ENCODE measurements at places on chromosomes 6 and 20.

DNA sequence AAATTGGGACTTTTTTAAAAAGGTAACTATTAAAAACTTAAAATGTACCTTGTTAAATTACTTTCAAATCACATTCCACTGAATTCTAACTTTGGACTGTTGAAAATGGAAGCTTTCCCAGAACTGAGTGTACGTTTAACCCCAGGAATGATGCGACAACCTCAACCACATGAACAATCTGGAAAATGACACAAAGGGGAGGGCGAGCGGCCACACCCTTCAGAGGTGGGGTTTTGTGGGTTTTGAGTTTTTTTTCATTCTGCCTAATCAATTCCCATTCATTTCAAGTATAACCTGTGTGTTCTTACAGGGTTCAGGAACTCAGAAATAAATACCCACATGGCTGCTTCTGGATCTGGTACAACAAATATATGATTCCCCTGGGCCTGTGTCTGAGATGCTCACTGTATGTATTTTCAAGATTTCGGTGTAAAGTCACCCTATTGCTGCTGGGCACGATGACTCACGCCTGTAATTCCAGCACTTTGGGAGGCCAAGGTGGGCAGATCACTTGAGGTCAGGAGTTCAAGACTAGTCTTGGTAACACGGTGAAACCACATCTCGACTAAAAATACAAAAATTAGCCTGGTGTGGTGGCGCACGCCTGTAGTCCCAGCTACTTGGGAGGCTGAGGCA is 21.6 kb downstream of the CNKSR3 start:
- DNase-seq: no peak

DNA sequence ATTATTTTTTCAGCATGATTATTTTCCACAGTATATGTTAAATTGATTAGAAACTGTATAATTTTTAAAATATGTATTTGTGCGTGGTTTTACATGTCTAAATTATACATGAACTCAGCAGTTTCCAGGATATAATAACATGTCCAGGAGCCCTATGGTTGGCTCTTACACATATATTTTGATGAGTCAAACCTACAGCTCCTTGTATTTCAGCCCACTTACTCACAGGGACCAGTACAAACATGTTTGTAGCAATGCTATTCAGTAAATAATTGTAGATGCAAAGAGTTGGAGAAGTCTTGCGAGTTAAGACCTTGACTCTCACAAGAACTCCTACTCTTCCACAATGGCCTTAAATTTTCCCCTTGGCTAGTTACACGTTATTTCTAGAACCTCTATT is 107.2 kb upstream of the SASH1 start:
- no peak for DNase-seq

DNA sequence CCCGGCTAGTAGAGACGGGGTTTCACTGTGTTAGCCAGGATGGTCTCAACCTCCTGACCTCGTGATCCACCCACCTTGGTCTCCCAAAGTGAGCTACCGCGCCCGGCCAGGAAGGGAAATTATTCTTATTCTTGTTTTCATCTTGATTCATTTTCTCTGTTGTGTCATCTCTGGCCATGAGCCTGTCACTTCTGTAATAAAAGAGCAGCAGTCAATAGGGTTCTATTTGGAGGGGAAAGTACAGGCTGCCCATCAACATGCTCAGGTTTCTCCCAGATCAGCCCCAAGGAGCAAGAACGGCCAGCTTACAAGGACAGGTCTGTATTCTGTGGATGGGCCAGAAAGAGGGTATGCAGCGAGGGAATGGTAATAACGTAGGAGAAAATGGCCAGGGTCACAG is 345.0 kb downstream of the PREX1 start:
- DNase-seq: no peak

DNA sequence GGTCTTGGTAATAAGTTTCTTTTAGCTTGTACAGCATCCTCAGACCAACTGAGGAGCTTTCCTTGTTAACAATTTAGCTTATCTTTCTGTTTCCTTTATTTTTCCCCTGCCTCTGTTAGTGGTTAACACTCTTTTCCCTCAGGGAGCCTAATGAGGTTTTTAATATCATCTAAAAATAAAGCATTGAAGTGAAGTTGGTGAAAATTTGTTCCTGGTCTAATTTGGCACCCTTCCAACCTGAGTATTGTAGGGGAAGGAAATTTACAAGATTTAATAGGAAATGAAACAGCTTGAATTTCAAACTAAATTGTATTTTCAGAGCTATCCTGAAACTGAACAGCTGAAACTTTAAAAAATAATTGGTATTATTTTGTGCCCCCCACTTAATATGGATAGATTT is 28.1 kb upstream of the VAPB start:
- DNase-seq: no peak

DNA sequence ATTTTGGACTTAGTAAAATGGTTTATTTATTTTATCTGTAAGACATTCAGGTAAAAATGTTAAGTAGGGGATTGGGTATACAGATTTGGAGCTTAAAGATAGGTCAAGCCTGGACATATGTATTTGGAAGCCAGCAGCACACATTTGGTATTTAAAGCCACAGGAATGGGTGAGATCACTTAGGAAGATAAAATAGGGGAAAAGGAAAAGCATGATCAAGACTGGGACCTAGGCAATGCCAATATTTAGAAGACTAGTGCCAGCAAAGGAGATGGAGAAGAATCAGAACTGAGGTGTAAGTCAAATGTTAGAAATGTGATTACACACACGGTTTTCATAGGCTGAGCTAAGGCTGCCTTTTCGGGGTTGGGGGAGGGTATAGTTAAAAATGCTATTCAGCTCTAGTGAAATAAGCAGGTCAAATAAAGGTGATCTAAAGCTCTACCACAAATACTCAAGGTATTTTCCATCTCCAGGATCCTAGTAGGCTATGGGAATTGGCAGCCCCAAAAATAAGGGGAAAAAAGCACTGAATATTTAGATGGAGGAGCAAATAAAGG is 20.6 kb downstream of the SLC2A12 start:
- DNase-seq: no peak

DNA sequence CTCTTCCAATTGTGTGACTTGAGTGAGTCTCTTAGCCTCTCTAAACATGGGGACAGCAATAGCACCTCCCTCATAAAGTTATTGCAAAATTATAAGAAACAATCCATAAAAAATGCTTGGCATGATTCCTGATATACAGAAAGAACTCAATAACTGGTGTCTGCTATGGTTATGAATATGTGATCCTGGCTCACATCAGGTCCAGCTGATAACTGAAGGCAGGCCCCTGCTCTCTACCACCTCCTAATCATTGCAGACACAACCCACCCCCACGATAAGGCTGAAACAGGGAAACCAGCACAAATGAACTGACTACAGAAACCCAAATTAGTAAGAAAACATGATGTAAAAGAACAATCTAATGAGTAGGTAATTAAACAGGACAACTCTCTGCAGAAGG is 5.4 kb downstream of the TRIM15 start:
- DNase-seq: no peak

DNA sequence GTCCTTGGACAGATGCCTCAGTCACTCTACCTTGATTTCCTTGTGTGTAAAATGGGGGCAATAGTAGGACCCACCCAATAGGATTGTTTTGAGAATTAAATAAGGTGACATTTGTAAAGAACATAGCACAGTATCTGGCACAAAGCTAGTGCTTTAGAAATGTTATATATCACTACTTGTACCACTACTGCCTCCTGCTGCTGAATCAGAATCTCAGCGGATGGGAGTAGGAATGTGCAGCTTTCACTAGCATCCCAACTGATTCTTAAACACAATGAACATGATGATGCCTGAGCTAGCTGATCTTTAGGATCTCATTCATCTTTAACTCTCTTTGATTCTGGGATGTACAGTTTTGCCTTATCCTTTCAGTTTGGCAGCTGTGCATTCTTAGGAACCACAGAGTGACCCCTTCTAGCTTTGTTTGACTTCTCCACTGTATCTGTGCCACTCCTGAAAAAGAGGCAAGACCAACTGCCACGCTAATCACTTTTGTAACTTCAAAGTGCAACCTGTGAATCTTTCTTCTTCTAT is 7.2 kb downstream of the PBOV1 start:
- no peak for DNase-seq

DNA sequence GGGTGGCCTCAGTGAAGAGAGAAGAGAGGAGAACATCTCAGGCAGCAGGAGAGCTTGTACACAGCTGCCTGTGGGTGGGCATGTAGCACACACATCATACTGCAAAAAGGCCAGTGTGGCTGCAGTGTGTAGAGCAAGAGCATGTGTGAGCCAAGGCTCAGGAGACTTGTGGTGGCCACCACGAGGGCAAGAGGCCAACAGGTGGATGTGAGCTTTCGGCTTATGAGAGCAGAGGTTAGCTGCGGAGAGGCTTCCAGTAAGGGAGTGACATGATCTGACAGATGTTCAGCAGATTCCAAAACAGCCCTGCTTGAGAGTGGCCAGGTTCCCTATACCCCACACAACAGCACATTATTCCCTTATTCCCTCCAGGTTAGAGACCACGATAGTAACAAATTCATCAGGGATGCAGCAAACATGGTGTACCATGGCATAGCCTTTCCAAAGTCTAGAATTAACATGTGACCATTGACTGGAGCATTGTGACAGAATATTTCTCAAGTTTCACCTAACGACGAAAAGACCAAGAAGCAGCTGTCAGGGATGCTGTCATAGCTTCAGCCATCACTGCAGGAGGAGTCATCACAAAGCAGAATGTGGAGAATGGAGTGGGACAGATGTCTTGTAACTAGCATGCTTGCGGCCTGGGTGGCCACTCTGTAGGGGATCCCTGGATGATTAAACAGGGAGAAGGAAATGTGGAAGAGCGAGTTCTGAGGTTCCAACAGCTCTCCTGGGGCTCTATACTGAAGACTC is 23.1 kb downstream of the HM13 start:
- DNase-seq: no peak

GRCh38 chr6:19369785-19370184 is 467.4 kb upstream of the ID4 start:
- DNase-seq: no peak

DNA sequence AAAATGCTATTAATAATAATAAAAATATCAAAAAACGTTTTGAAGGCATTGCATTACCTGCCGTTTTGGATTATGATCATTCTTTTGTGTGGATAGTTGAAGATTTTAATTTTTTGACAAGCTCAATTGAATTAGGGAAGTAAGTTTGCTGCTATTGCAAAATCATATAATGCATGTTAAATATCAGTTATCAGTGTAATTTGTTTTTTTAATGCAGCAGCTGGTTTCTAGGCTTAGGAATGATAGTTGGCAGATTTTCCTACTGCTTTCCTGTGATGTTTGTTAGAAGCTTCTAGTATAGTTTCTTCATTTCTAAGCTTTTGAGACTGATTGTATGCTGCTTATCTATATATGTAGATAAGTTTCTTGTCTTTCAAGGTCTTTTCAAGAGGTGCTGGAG is 99.0 kb downstream of the JARID2 start:
- no peak for DNase-seq

DNA sequence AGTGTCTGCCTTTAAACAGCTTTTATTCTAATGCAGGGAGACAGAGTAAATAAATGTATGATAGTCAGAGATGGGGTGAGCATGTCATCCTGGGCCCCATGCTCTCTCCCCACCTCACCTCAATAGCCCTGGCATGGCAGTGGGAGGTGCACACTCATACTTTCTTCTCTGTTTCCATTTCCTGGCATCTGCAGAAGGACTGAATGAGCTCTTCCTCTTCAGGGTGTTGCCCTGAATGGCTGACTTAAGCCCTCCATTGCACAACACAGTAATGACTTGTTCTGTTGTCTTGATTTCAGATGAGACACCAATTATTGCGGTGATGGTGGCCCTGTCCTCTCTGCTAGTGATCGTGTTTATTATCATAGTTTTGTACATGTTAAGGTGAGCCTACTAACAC is 57.0 kb upstream of the GNRH2 start:
- no peak for DNase-seq

- DNase-seq: no peak
These were observed 12.8 kb downstream of the TREM1 start for GRCh38 chr6:41273714-41274113.

DNA sequence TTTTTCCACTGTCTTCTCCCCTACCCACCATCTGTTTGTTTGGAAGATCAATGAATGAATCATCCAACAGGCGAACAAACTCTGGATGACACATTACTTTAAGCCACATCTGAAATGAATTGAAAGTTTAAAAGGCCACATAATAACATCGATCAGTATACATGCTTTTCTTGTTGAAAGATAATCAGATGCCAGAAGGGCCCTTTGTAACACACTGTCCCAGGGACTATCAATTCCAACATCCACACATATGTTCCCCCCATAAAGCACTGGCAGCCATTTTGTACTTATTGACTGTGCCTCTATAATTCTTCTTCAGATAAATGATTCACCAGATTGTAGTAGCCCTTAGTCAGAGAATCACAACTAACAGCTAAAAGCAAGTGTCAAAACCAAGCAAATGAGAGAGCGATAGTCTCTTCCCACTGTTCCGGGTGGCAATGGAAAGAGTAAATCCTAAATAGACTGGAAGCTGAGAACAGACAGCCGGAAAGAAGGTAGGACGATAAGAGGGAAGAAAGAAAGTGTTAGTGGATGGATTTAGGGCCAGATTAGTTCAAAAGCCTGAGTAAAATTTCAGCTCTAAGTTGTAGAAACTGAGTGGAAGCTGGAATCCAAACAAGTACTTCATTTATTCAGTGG is 184.9 kb upstream of the TENT5A start:
- no peak for DNase-seq

DNA sequence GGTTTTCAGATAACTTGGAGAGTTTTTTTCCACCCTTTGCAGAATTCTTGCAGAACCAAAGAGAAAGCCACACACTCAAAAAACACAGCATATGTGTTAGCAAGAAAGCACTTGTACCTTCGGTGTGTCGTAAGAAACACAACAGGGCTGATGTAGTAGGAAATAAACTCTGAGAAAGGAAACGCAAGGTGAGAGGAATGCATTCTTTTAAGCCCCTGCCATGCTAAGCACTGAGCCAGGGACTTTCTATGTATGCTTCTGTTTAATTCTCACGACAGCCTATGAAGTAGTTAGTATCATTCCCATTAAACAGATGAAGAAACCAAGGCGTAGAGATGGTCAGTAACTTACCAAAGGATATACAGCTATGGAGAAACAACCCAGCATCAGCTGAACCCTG is 23.1 kb downstream of the NEDD9 start:
- DNase-seq: no peak

DNA sequence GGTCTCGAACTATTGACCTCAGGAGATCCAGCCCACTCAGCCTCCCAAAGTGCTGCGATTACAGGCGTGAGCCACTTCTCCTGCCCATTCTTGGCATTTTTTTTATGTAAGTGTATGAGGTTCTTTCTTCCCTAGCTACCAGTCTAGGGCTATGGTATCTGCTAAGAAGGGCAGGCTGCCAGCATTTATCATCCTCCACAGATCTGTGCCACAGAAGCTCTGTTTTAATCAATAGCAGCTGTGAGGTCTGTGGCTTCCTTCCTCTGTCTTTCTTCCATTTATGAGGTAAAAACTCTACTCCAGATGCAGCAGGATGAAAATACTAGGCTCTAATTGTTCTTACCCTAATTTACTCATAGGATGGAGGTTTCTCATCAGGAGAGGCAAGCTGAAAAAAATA is 1382.4 kb upstream of the ADGRB3 start:
- no peak for DNase-seq

- no peak for DNase-seq
These were observed 20.0 kb upstream of the WFDC2 start for GRCh38 chr20:45449528-45449927.

GRCh38 chr20:59495894-59496510 is 108.3 kb upstream of the PHACTR3 start:
- DNase-seq: no peak

- DNase-seq: no peak
These were observed 154.2 kb upstream of the KCNK16 start for GRCh38 chr6:39476670-39477069.

GRCh38 chr6:148559848-148560433 is 186.9 kb upstream of the UST start:
- peak; percentile 7 for DNase-seq

- DNase-seq: no peak
These were observed 911.0 kb upstream of the CITED2 start for GRCh38 chr6:140285471-140285870.

All from NCI-H1048 (cell line).